A549 (cell line): ENCODE measurements at places on chromosomes 2 and 18.

GRCh38 chr2:149733936-149734685 is 146.5 kb upstream of the MMADHC start:
- DNase-seq = peak; percentile 69

GRCh38 chr18:58443671-58444070 is 185.2 kb downstream of the ALPK2 start:
- DNase-seq = no peak

- no peak for DNase-seq
These were observed 109.9 kb downstream of the WDSUB1 start for GRCh38 chr2:159176555-159176954.

GRCh38 chr2:39381653-39382052 is 55.4 kb downstream of the MAP4K3 start:
- DNase-seq = no peak

GRCh38 chr2:174561972-174562370 is 35.6 kb downstream of the WIPF1 start:
- no peak for DNase-seq

DNA sequence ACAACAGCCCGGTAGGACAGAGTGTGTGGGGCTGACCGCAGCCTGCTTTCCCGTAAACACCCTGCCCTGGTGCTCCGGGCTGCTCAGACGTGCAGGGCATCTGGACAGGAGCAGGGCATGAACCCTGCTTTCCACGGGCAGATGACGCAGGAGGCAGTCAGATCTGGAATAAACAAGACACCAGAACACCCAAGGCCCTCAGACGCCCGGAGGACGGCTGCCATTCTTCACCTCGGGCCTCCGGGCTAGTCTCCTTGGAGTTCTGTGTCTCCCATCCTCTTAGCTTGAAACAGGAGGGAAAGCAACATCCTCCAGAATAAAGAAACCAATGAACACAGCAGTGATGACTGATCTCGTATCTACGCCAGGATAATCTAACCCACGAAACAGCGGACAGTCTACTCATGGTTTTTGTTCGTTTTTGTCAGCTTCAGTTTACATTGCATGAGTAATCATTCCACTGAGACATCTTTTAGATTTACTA is 7.3 kb downstream of the PXDN start:
- DNase-seq = no peak

- DNase-seq = no peak
These were observed 826.4 kb downstream of the SOCS6 start for GRCh38 chr18:71115261-71115660.

DNA sequence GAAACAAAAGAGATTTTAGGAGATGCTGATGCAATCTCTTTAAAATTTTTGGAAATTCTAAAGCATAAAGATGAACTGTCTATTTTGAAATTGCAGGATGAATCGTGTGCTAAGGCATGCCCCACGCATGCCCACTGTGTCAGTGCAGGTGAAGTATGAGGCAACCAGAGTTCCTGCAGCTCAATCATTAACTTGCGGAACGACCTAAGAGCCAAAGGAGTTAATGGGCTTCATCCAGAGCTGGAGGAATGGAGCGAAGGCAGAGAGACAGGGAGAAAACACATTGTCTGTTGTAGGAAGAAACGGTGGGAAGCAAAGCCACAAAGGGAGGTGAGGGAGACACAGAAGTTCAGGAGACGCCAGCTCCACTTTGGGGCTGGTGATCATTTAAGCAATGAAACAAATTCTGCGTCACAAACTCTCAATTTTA is 265.2 kb downstream of the CCDC85A start:
- DNase-seq = peak; percentile 51

DNA sequence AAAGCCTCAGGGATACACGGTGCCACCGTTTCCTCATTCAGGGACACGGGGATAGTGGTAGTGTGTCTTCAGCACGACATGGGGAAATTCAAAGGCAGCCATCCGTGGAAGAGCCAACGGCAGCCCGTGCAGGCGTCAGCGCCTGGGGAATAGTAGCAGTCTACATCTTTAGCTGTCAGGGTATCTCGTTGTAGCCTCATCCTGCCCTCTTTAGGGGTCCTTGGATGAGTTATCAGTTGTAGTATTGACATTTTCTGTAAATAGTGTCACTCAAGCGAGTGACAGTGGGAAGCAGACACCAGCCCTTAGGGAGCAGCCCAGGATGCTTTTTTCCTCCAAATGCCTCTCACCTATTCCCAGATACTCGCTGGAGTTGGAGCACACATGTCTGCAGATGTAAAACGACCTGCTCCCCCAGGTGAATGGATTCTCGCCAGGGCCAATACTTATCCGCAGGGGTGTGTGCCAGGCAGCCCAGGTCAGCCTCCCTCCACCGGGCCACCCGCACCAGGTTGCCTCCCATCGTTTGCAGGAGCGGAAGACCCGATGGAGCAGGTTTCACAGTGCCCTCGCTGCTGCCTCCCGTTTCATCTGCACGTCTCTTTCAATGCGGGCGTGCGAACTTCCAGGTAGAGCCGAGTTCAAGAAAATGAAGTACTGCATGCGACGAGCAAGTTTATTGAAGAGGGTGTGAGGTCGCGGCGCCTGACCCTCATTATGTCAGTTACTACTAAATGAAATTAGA is 41.0 kb downstream of the AGAP1 start:
- no peak for DNase-seq

DNA sequence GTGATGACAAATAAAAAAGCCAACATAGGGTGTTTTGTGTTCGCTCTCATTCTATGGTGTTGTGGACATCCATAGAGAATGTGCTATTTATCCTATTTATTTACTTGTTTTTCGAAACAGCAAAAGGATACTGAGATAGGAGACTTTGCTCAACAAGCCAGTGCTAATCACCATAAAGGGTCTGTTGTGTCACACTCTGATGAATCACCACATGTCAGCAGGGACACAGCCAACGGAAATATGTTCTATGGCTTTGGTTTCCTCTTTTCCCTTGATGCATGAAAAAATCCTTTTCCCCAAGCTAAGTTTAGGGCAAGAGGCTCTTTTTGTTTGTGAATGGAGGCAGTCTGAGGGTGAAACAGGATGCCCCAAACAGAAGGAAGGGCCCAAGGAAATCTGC is 154.3 kb downstream of the RNF152 start:
- no peak for DNase-seq

GRCh38 chr2:167942366-167943081 is 304.9 kb downstream of the STK39 start:
- no peak for DNase-seq

DNA sequence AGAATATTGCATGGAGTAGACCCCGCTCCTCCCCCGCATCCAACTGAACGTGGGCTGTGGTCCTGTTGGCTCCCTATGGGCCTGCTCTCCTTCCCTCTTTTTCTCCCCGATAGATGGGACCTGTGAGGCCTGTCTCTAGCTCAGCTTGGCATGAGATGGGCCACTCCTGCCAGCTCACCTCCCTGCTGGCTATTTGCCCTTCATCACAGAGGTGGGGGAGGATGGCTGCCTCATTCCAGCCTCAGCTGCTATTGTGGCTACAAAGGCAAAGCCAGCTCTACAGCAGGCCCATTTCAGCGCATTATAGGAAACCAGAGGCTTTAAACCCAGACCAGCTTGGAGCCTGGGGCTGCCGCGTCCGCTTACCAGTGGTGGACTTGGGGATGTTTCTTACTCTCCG is 313.9 kb downstream of the GBX2 start:
- DNase-seq = no peak

DNA sequence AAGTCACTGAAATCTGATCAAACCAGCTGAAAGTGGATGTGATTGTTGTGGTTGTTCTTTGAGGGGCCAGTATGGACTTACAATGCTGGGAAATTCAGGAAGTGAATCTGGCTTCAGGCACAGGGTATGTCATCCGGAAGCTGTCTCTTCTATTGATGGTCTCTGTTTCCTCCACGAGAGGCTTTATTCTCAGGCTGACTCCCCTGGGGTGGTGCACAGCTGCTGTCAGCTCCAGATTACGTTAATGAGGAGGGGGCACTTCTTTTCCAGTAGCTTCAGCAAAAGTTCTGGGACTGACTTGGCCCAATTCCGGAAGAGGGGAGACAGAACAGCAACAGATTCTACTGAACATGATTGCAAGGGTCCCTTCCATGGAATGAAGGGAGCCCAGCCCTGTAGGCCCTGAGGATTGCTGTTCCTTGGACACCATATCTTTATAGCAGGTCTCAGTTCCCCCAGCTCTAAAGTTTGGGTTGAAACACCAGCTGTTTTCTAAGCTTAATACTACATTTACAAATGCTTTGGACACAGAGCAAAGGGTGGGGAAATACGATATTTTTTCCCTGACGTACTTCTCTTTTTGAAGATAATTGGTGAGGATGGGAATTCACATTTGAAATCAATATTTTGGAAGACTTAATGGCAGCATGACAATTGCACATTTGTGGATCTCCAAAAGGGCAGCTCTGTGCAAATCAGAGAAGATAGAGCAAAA is 400.9 kb downstream of the TSN start:
- DNase-seq = no peak

GRCh38 chr18:59902993-59903610 is 3.3 kb downstream of the PMAIP1 start:
- no peak for DNase-seq

DNA sequence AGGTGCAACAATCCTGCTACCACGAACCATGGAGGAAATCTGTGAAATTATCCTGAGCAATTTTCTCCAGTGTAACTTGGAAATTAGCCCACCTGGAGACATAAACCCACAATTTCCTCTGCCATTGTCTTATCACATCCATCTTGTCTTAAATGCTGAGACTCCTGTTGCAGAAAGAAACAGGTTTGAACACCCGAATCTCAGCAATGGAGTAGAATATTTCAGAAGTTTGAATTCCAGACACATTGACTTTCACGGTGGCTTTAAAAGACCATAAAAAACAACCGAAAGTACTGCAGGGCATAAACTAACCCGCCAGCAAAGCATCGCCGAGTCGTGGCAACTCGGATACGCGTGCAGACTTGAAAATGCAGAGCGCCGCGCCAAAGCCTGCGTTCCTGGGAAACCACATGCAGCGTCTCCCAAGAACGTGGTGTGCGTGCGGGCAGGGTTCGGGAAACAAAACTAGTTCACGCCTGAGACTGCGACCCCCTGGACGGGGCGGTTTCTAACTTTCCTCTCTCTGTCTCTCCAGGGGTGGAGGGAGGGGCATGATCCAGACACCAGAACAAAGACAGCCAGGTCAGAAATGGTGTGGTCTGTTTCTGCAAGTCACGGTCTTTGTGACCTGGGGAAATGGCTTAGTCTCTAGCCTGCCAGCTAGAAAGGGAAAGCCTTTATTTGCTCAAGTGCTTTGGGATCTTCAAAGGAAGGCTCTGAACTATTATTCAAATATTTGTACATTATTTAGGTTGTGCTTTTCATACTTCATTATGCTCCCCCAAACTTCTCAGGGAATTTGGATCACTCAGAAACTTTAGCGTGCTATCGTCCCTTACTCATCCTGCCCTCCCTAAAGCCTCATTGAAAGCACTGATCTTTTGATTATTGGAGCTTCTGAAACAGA is 26.9 kb upstream of the KCTD1 start:
- peak; percentile 96 for DNase-seq

GRCh38 chr2:222722327-222722946 is 51.0 kb downstream of the MOGAT1 start:
- DNase-seq = no peak

- DNase-seq = no peak
These were observed 2.8 kb downstream of the INPP5D start for GRCh38 chr2:233062946-233063268.

DNA sequence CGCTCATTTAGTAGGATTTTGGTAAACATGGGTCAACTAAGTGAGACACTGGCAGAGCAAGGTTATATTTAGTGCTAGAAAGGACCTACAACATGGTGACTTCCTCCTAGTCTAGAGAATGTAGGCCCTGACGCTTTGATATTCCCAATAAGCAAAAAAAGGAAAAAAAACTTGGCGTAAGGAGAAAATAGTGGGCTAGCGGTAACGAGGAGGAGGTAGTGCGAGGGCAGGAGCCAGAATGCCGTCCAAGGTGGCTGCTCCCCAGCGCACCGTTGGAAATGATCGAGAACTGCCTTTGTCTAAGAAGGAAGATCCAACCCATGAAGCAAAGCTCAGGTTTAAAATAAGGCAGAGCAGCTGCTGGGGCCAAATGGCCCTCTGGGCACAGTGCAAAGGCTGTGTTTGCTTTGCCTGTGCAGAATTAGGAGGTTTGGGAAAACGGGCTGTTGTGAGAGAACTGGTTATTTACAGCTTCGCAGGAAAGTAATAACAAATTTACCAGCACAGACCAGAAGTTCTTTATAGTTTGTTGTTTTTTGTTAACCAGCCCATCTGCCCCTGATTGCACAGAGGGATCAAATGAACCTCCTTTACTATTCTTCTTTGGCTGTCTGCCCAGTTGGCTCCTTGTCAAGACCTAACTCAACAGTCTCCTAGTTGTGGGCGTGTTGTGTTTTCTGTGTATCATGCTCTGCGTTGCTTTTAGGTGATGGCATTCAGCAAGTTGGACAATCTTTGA is 86.6 kb downstream of the ITGB1BP1 start:
- no peak for DNase-seq

DNA sequence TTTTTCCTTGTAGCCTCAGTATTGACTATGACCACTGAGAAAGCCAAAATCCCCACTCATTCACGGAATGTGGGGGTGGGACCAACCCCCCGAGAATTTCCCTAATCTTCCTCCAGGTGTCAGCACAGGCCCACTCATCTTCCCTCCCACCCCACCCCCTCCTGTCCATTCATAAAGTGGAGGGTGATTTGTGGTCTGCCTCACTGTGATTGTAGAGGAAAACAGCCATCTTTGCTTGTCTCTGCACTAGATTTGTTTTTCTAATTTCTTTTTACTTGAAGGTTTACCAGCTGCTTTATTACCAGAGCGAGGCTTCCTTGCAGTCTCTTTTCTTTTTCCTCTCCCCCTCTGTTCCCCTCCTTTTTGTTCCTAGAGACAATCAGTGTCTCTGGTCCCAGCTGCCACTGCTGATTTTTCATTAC is 171.8 kb downstream of the ICOS start:
- DNase-seq = peak; percentile 6

DNA sequence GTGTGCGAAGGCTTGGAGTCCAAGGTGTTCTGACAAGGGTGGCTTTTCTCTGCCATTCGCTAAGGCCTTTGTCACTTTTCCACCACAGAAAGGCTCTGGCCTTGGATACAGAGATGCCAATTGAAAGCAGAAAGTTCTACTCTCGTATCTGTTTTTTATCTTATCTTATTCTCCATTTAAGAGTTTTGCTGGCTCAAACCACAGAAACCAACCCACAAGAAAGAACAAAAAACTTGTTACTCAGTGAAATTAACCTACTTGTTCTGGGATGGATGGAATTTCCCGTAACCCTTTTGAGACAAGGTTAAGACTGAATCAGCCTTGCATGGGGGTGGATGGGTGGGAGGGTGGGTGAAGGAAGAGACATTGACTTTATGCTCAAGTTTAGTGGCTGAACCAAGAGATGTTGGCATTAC is 221.7 kb downstream of the CDH20 start:
- no peak for DNase-seq

GRCh38 chr2:217978536-217979150 is 24.2 kb downstream of the TNS1 start:
- no peak for DNase-seq

DNA sequence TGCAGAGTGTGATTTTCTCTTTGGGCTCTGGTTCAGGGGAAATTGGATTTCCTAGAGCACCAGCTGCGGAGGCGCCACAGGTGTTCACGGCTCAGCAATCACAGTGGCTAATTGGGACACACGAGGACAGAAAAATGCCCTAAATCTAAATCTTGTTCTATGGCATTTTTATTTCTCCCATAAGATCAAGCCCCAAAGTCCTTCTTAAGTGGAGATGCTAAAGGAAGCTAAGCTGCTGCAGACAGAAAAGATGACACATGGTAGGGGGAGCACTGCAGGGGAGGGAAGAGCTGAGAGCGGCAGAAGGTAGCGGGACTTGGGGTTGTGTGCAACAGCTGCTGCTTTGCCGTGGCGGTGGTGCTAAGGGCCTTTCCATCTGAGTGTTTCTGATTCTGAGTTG is 280.6 kb downstream of the MYT1L start:
- DNase-seq = no peak

GRCh38 chr2:235693279-235693678 is 199.4 kb downstream of the AGAP1 start:
- DNase-seq = no peak
